T-helper 17 cell (primary cell): ENCODE measurements at places on chromosomes 5 and 9.
A peak's percentile ranks its signal among the peaks of the same experiment; 100 is the strongest.

GRCh38 chr5:129094924-129095899, 663 bp downstream of the ISOC1 start:
- peak; percentile 33 for DNase-seq
- peak overlapping the region; percentile 88 for H3K27ac ChIP-seq

- H3K27ac ChIP-seq: no peak overlapping the region
- H3K36me3 ChIP-seq: peaks cover 3% of the 10 kb centered on the region
- no peak for DNase-seq
- peaks cover 35% of the 10 kb centered on the region for H3K27me3 ChIP-seq
Measured at GRCh38 chr9:27664121-27664779, 91.0 kb upstream of the C9orf72 start.

GRCh38 chr9:12640866-12641636, 52.1 kb upstream of the TYRP1 start:
- no peaks in the 10 kb centered on the region for H3K36me3 ChIP-seq
- H3K4me3 ChIP-seq: no peak overlapping the region
- no peak overlapping the region for H3K27ac ChIP-seq
- no peaks in the 10 kb centered on the region for H3K27me3 ChIP-seq
- DNase-seq: no peak

DNA sequence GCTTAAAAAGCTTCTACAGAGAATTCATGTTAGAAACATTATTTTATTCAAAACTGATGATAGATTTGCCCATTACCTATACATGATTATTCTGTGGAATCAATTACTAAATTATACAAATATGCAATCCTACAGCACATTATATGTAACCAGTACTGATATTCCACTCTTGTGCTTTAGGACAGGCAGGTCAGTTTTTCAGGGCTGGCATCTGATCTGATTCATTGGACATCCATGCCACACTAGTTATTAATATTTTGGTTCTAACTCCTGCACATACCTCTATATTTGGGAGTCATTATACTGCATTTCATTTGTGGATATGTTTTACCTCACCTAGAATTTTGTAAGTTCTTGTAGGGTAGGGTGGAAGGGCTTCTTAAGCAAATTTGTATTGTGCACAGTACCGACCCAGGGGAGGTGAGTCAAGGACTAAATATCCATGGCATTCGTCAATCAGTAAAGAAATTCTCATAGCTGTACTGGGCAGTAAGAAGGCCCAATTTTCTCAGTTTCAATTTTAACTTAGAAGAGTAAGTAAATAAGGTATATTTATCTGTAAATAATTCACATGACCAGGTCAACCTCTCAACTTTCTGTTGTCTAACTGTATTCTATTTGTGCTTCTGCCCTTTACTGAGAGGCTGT, 33.5 kb downstream of the ELOVL7 start:
- H3K36me3 ChIP-seq: no peaks in the 10 kb centered on the region
- peaks cover 10% of the 10 kb centered on the region for H3K27me3 ChIP-seq
- no peak overlapping the region for H3K27ac ChIP-seq
- DNase-seq: no peak
- H3K4me1 ChIP-seq: no peaks in the 10 kb centered on the region

GRCh38 chr9:109286981-109287380, 33.9 kb downstream of the EPB41L4B start:
- H3K36me3 ChIP-seq: no peaks in the 10 kb centered on the region
- no peak for DNase-seq
- H3K4me1 ChIP-seq: no peaks in the 10 kb centered on the region
- no peak overlapping the region for H3K27ac ChIP-seq
- no peak overlapping the region for H3K4me3 ChIP-seq

GRCh38 chr9:13088720-13089427, 190.6 kb downstream of the MPDZ start:
- no peaks in the 10 kb centered on the region for H3K36me3 ChIP-seq
- H3K4me1 ChIP-seq: no peaks in the 10 kb centered on the region
- no peak for DNase-seq
- no peak overlapping the region for H3K27ac ChIP-seq
- no peak overlapping the region for H3K4me3 ChIP-seq
- no peaks in the 10 kb centered on the region for H3K27me3 ChIP-seq

GRCh38 chr5:153780876-153781705, 257.6 kb downstream of the FAM114A2 start:
- no peaks in the 10 kb centered on the region for H3K36me3 ChIP-seq
- peaks cover 9% of the 10 kb centered on the region for H3K27me3 ChIP-seq
- H3K4me3 ChIP-seq: no peak overlapping the region
- no peak for DNase-seq

GRCh38 chr5:31196309-31196708, 2.8 kb downstream of the CDH6 start:
- peaks cover 5% of the 10 kb centered on the region for H3K4me1 ChIP-seq
- no peak overlapping the region for H3K4me3 ChIP-seq
- H3K27ac ChIP-seq: no peak overlapping the region
- peaks cover 4% of the 10 kb centered on the region for H3K36me3 ChIP-seq

DNA sequence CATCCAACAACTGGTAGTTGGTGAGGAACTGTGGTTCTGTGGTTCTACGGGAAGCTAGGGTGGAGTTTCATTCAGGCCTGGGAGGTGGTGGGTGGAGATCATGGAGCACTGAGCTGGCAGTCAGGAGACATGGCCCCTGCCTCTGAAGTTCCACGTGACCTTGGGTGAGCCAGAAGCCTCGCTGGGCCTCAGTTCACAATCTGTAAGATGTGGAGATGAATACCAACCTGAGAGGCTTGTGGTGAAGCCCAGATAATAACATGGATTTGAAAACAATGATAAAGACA, 177.9 kb downstream of the MACROH2A1 start:
- H3K4me3 ChIP-seq: no peak overlapping the region
- no peak for DNase-seq
- no peaks in the 10 kb centered on the region for H3K4me1 ChIP-seq
- peaks cover 2% of the 10 kb centered on the region for H3K36me3 ChIP-seq
- H3K27me3 ChIP-seq: peaks cover 46% of the 10 kb centered on the region

GRCh38 chr5:43154469-43154868, 33.8 kb downstream of the ZNF131 start:
- DNase-seq: no peak
- no peak overlapping the region for H3K4me3 ChIP-seq
- H3K27me3 ChIP-seq: no peaks in the 10 kb centered on the region

DNA sequence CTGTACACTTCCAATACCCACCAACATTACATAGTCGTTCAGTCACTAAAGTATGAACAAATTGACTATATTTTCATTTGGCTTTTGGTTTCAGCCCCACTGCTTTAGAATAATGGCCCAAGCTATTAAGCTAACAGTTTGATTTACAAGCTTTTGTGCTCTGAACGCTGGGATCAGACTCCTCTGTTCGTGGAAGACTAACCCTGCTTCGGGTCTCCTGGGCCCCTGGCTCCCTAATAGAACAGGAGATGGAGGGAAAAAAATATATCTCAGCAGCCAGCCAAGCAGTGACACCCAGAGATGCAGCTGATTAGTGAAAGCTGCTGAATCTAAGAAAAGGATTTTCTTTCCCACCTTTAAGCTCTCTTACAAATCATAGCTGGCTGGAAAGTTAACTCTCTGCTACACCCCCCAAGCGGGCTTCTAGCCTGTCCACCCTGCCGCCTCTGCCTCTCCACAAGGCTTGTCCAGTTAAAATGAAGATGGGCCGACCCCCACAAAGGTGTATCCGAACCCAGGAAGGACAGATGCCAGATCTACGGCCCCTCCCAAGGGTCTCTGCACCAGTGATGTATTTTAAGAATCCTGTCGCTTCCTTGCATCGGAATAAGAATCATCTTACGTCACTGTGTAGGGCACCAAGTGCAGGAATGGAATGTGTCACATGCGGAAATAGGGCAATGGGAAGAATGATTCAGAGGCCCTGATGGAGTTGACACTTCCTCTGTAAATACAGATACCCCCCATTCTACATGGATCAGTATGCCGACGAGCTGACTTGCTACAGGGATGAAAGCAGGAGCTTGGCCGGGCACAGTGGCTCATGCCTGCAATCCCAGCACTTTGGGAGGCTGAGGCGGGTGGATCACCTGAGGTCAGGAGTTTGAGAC, 33.4 kb upstream of the BARHL1 start:
- H3K4me1 ChIP-seq: peaks cover 3% of the 10 kb centered on the region
- peaks cover 47% of the 10 kb centered on the region for H3K27me3 ChIP-seq
- H3K4me3 ChIP-seq: no peak overlapping the region
- H3K36me3 ChIP-seq: peaks cover 3% of the 10 kb centered on the region

- no peak for DNase-seq
- no peak overlapping the region for H3K4me3 ChIP-seq
- H3K4me1 ChIP-seq: no peaks in the 10 kb centered on the region
- H3K27me3 ChIP-seq: no peaks in the 10 kb centered on the region
Measured at GRCh38 chr5:88948746-88949600, 66.0 kb upstream of the MEF2C start.

- no peak overlapping the region for H3K4me3 ChIP-seq
- H3K36me3 ChIP-seq: no peaks in the 10 kb centered on the region
- no peaks in the 10 kb centered on the region for H3K27me3 ChIP-seq
- no peak overlapping the region for H3K27ac ChIP-seq
Measured at GRCh38 chr5:99765011-99765410, 770.2 kb upstream of the FAM174A start.

- no peak for DNase-seq
- no peaks in the 10 kb centered on the region for H3K4me1 ChIP-seq
- H3K4me3 ChIP-seq: no peak overlapping the region
- H3K27me3 ChIP-seq: peaks cover 5% of the 10 kb centered on the region
- no peaks in the 10 kb centered on the region for H3K36me3 ChIP-seq
- H3K27ac ChIP-seq: no peak overlapping the region
Measured at GRCh38 chr5:69450116-69450515, 35.2 kb downstream of the MARVELD2 start.

DNA sequence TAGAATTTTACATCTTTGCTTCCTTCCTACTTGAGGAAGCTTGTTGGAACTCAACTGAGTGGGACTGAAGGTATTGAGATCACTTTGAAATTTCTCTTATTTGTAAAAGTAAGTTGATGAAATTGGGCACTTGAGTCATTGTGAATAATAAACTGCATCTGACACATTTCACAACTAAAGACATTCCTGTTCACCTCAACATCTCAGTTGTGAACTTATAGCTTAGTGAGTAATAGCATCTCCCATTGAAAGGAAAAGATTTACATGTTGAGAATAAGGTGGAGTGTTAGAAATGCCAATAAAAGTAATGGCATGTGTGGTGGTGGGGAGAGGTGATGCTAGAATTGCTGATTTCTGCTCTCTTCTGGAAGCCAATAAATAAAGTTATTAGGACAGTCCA, 145.0 kb downstream of the SLC24A2 start:
- no peak overlapping the region for H3K4me3 ChIP-seq
- no peak overlapping the region for H3K27ac ChIP-seq
- no peaks in the 10 kb centered on the region for H3K36me3 ChIP-seq
- peaks cover 37% of the 10 kb centered on the region for H3K27me3 ChIP-seq

DNA sequence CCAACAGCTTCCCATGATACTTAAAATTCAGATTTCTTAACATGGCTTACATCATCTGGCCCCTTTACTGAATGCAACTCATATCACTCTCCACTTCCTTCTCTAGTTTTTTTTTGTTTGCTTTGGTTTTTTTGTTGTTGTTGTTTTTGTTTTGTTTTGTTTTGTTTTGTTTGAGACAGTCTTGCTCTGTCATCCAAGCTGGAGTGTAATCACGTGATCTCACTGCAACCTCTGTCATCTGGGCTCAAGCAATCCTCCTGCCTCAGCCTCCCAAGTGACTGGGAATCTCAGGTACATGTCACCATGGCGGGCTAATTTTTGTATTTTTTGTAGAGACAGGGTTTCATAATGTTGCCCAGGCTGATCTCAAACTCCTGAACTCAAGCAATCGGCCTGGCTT, 41.4 kb downstream of the CPLANE1 start:
- DNase-seq: no peak

DNA sequence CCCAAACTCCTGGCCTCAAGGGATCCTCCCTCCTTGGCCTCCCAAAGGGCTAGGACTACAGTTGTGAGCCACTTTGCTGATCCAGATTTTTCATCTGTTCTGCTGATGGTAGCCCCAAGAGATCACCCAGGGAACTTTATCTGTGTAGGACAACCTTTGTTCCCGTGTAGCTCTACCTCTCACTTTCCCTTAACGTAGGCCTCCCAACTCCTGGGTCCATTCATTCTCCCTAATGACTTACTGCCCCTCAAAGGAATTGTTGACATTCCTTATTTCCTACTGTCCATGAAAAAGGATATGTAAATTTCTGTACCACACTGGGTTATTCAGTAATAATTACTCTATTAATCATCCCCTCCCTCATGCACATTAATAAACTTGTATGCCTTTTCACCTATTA, 51.0 kb upstream of the PHF24 start:
- no peak overlapping the region for H3K4me3 ChIP-seq
- peaks cover 3% of the 10 kb centered on the region for H3K4me1 ChIP-seq
- no peak for DNase-seq

DNA sequence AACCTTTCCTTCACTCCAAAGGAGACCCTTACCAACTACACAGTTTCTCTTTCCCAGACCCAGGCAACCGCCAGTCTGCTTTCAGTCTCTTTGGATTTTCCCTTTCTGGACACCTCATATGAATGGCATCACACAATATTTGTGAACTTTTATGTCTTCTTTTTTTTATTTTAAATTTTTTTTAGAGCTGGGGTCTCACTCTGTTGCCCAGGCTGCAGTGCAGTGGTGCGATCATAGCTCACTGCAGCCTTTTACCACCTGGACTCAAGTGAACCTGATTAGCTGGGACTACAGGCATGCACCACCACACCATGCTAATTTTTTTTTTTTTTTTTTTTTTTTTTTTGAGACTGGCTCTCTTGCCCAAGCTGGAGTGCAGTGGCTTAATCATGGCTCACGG, 37.5 kb downstream of the UBAP1 start:
- H3K27me3 ChIP-seq: no peaks in the 10 kb centered on the region
- no peak overlapping the region for H3K27ac ChIP-seq
- H3K4me3 ChIP-seq: no peak overlapping the region
- no peaks in the 10 kb centered on the region for H3K36me3 ChIP-seq
- peaks cover 23% of the 10 kb centered on the region for H3K4me1 ChIP-seq
- no peak for DNase-seq

DNA sequence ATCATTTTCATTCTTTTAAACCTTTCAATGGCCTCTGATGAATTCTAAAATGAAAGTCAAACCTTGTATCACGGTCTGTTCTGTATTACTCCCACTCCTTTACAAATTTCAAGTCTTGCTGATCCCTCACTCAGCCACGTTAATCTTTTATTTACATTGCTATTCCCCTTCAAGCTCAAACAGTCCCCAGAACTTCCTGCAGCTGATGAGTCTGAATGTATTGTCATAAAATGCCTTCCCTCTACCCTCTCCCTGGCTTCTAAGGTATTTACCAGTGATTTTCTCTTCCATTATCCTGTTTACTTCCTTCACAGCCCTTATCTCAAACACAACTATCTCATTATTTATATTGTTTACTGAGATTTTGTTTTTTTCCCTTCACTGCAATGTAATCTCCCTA, 562.3 kb upstream of the C9orf72 start:
- H3K36me3 ChIP-seq: no peaks in the 10 kb centered on the region
- H3K27me3 ChIP-seq: no peaks in the 10 kb centered on the region
- H3K4me1 ChIP-seq: no peaks in the 10 kb centered on the region
- DNase-seq: no peak
